ENCODE measurements at places on chromosomes 3 and 15. TPM values are rescaled to one million over a fixed set of nuclear protein-coding genes. Genes with fewer than 3 reads are reported as not detected.

- no peak for DNase-seq
These were observed 39.5 kb downstream of the SLC6A6 start for GRCh38 chr3:14441920-14442300.

The TMEM212 gene
- total RNA-seq = not detected

The MORC1 gene
- not detected for total RNA-seq

GRCh38 chr3:13106308-13107001, 33.2 kb upstream of the IQSEC1 start:
- no peak for DNase-seq

Measured in gastrocnemius medialis (tissue), 4 donors.